ELF-1 (cell line): ENCODE measurements at places on chromosomes 7 and 10.

DNA sequence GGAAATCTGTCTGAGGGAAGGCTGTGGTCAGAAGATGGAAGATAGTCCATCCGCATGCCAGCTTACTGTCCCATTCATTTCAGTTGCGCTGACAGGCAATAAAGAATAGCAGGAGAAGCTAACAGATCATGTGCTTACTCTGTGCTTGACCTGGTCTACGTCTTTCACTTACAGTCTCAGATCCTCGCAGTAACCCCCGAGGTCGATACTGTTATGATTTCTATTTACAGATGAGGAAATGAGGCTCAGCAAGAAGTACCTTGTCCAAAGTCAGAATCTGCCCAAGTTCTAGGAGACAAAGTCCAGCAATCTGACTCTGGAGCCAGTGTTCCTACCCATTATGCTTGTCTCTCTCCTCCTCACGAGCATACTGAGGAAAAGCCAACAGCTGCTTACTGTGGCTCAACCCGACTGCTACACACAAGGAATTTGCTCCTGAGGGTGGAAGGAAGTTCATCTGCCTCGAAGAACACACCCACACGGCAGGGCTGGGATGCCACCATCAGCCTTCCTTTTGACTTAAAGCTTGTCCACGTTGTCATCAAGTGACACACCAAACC is 74.2 kb downstream of the MINPP1 start:
- DNase-seq: no peak

GRCh38 chr10:10223131-10223530 is 794.5 kb upstream of the CELF2 start:
- no peak for DNase-seq

DNA sequence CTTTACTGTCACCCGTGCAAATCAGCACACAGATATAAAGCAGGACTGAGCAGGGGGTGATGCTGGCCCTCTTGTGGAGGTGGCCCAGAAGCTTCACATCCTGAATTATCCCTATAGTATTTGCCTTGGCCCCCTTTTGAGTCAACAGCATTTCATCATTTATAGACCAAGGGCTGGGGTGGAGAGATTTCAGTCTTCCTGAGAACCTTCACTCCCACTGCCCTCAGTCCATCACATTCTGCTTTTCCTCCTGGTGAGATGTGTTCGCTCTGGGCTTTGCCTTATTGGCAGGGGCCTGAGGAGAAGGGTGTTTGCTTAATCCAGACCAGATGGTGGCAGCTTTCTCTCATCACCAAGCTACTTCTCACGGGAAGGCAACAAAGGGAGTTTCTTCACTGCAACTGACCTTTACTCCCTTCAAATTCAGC is 47.7 kb downstream of the NOC3L start:
- peak; percentile 9 for DNase-seq

- peak; percentile 59 for DNase-seq
Measured at GRCh38 chr10:116809483-116810119, 39.7 kb upstream of the ENO4 start.

- DNase-seq: no peak
Measured at GRCh38 chr7:50783303-50783702, 607 bp upstream of the GRB10 start.

DNA sequence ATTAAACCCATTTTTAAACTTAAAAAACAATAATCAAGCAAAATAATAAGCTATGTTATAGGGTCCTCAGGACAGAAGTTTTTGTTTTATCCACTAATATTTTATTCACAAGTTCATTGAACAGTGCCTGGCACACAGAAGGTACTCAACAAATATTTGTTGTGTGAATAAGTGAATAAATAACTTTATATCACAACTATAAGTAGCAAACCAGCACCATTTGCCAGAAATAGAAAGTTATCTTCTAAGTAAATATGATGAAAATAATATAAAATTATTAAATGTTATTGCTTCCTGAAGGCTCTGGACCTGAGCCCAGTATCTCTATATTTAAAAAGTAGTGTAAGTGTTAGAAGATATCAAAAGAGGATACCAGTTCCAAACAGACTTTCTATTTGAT is 29.1 kb upstream of the SEPTIN7 start:
- DNase-seq: no peak

GRCh38 chr10:12324530-12324929 is 24.8 kb upstream of the CAMK1D start:
- no peak for DNase-seq

DNA sequence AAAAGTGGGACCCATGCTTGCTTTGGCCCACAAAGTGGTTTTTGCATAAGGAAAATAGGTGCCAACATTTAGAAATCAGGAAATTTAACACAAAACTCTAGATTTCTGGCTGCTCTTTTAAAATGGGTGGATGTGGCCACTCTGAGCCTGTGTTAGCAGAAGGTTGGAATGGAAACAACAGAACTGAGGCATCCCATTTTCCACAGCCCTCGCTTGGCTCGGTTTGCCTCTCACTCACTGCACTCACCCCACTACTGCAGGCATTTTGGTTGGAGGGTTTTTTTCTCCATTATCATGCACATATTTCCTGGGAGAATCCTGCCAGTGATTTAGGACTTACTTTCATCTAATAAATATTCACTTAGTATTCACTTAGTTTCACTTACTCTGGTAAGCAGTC is 178.9 kb downstream of the BICC1 start:
- no peak for DNase-seq

GRCh38 chr10:131134651-131135050 is 176.9 kb downstream of the TCERG1L start:
- DNase-seq: no peak

GRCh38 chr7:110973196-110973990 is 117.5 kb upstream of the LRRN3 start:
- no peak for DNase-seq

GRCh38 chr10:121452581-121452980 is 145.7 kb downstream of the FGFR2 start:
- DNase-seq: no peak

- no peak for DNase-seq
Measured at GRCh38 chr7:11911900-11912299, 79.9 kb upstream of the THSD7A start.

GRCh38 chr10:88076027-88076880 is 212.8 kb downstream of the PTEN start:
- DNase-seq: no peak

GRCh38 chr7:12584930-12585329 is 14.4 kb downstream of the SCIN start:
- no peak for DNase-seq

- DNase-seq: no peak
Measured at GRCh38 chr10:84339025-84339424, 10.6 kb downstream of the CCSER2 start.

GRCh38 chr10:117861329-117861728 is 185.4 kb downstream of the RAB11FIP2 start:
- no peak for DNase-seq

DNA sequence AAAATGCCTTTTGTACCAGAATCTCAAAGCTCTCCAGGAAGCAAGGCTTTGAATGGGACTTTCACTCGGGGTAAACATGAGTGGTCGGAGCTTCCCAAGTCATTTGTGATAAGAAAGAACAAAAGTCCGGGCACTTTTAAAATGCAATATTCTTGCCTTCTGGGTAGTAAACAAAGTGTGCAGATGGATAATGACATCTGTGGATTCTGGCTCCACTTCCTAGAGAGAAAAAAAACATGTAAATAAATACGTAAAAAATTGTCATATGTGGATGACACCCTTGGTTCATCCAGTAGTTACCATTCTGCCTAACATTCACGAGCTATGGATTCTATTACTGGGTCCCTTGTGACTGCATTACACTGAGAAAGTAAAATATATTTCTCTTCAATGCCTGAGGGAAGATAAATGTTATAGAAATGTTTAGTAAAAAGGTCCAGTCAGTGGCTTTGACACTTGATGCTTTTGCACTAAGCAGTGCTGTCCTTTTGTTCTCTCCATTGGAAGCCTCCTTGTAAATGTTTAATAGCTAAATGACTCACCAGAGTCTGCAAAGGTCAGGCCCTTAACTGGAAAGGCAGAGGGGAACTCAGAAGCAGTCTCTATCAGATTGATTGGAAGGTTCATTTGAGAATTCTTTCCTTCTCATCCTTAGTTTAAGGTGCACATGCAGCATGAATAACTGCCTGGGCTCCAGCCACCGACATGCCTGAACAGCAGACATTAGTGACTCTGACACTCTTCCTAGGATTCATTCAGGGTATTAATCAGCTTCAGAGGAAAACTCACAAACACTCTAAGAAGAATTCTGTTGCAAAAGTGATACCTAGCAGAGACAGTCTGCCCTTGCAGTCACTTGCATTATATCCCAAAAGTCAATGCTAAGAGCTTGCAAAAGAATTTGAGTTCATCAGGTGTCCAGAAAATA is 11.7 kb upstream of the EDRF1 start:
- DNase-seq: no peak

DNA sequence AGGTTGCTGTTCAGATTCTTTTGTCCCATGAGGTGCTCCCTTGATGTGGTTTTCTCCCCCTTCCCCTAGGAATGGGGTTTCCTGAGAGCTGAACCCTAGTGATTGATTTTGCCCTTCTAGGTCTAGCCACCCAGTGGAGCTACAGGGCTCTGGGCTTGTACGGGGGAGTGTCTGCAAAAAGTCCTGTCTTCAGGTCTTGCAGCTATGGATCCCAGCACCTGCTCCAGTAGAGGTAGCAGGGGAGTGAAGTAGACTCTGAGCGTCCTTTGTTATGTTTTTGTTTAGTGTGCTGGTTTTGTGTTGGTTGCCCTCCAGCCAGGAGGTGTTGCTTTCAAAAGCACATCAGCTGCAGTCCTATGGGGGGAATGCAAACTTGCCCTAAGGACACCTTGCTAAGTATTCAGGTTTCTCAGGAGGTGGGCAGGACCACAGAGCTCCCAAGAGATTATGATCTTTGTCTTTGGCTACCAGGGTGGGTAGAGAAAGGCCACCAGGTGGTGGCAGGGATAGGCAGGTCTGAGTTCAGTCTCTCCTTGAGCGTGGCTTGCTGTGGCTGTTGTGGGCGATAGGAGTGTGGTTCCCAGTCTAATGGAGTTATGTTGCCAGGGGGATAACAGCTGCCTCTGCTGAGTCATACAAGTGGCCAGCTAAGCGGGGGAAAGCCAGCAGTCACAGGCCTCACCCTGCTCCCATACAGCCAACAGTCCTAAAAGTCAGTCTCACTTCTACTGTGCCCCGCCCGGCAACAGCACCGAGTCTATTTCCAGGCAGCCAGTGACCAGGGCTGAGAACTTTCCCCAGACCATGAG is 92.4 kb upstream of the JCAD start:
- peak; percentile 97 for DNase-seq

DNA sequence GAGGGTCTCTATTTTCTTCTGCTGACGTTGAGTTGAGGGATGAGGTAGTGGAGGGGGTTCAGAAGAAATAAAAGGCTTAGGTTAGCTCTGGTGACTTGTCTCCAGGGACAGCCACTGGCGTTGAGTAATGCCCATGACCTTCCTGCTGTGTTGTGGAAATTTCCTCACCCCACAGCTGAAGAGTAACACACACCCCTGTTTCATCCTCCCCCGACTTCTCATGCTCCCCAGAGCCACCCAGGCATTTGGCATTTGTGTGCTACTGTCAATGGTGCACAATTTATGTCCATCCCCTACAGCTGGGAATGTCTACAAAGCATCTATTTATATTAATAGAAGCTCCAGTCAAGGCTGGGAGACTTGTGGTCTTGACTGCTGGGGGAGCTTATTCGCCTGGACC is 4.7 kb upstream of the TMEM72 start:
- no peak for DNase-seq

GRCh38 chr10:29555091-29555745 is 79.6 kb downstream of the SVIL start:
- no peak for DNase-seq

GRCh38 chr7:44756904-44757303 is 8.3 kb downstream of the ZMIZ2 start:
- DNase-seq: no peak
